ENCODE measurements at places on chromosomes 3 and 15.
A peak's percentile ranks its signal among the peaks of the same experiment; 100 is the strongest.

GRCh38 chr15:83545804-83546511 lies 98.8 kb downstream of the SH3GL3 start:
- DNase-seq: no peak

DNA sequence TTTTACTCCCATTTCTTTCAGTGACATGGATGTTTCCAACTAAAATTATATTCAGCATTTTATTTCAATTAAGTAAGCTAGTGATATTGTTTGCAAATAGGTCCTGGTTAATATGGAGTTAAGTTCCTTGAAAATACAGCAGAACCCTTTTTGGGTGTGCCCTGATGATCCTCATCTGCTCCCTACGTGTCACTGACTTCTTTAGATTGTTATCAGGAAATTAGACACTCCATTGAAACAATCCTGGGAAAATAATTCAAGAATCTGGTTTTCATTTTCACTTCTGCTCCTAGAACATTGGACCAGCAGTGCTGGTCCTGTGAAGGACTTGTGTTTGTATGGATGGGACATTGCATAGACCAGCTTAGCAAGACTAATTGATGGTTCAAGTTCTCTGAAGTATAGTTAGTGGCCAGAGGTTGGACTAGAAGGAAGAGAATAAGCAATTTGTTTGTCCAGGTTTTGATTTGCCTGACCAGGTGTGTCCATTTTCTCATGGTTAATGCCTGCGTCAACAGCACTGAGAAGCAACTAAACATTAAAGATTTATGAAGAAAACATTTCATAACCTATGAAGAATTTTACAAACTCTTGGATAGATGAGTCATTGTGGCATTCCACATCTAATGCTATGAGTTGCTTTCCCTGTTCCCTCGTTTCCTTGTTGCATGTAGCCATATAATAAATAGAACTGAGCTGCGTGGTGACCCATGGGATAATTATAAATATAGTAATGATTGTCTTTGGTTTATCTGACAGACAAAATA lies 95.8 kb downstream of the ZPLD1 start:
- no peak for DNase-seq

DNA sequence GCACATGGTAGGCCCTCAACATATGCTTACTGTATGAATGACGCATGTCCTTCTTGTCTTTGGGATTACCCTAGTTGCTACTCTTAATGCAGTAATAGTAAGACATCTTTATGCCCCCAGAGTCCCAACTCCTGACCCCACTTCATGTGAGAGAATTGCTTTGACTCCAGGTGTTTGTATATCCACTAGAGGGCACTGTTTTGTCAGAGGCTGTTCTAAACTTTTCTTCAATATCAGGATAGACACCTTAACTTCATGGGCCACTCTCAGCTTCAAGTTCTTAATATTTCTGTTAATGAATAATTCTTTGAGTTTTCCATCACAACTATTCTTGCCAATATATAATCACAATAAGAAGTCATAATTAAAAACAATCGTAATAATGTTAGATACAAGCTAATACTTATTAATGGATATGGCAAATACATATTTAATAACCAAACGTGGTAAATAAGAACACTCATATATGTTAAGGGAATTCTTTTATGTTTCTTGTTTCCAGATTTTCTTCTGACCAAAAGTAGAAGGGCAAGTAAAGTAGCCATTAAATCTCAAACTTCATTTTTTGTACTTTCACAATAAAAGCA lies 337.2 kb upstream of the DNAJC19 start:
- no peak for DNase-seq

GRCh38 chr15:40040293-40040635 lies 1.3 kb upstream of the SRP14 start:
- no peak for DNase-seq

DNA sequence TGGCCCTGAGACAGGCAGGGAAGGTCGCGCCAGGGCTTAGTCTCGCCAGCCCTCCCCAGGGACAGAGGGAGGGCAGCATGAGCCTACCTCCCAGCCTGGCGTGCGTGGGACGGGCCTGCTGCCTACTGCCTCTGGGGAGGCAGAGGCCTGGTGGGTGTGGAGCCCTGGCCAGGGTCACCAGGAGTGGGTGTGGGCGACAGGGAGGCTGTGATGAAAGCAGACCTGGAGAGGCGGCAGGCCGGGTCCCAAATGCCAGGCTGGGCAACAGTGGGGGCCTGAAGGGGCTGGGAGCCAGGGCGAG lies 33.1 kb downstream of the PLXNA1 start:
- DNase-seq: no peak

DNA sequence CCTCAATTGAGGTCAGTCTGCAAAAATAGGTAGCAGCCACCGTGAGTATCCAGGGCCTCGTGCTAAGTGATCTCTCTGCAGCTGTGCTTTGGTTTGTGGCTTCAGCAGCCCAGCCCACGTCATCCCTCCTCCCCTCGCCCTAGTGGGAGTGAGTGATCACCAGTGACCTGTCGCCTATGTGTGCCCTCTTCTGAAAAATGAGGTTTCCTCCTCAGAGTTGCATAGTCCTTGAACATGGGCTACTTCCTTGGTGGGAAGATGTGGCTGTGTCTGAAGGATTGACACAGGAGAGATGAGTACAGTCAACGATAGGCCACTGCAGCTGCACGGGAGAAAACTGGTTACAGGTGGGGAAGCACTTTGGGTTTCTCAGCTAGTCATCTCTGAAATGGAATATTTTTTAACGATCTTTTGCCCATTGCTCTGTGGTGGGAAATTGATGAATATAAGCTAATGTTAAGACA lies 144.8 kb upstream of the BHLHE40 start:
- DNase-seq: no peak

DNA sequence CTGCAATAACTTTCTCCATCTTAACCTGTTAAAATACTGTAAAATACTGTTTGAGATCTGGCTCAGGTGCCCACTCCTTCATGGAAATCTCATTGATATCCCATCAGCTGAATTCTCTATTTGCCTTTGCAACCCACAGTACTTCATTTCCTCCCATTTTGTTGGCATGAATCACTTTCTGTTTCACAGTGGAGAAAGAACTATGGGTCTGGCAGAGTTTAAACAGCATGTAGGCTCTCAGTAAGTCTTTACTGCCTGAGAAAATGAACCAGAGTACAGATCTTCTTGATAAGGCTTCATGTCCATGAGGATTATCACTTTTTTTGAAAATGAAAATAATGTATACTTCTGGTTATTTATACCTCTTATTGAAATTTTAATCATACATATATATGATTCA lies 245.9 kb downstream of the NAALADL2 start:
- DNase-seq: no peak

DNA sequence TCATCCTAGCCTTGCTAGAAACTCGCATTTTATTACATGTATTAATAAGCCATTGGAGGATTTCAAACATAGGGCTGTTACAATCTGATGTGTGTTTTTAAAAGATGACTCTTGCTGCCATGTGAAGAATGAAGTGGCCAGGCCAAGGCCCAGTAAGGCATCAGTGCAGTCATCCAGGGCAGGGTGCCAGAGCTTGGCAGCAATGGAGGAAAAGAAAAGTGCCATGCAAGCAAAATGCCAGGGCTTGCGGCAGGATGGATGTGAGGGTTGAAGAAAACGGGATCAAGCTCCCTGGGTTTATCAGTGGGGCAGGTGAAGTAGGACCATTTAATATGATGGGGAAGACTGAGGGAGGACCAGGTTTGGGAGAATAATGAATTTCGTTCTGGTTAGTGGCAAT lies 183.6 kb downstream of the MINAR1 start:
- DNase-seq: no peak

DNA sequence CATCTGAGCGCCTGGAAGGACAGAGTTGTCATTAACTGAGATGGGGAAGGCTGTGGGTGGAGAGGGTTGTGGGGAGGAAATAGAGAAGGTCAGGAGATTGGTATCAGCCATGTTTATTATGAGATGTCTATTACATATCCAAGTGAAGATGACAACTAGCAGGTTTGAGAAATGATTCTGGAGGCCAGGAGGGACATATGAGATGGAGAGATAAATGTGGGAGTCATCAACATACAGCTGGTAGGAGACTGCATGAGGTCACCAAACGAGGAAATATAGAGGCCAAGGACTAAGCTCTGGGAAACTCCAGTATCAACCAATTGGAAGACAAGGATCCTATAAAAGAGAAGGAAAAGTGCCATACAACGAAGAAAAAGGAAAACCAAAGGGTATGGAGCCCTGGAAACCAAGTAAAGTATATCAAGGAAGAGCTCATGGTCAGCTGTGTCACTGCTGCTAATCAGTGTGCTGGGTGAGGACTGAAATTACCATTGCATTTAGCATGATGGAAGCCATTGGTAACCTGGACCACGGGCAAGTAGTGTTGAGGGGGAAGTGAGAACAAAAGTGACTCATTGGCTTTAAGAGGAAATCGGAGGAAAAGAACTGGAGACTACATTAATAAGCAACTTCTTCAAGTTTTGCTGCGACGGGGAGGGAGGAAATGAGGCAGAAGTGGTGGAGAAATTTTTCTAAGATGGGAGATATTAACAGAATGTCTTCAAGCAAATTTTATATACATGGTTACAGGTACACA lies 14.0 kb upstream of the UACA start:
- no peak for DNase-seq

GRCh38 chr3:127546970-127547733 lies 43.4 kb downstream of the TPRA1 start:
- peak; percentile 66 for DNase-seq

DNA sequence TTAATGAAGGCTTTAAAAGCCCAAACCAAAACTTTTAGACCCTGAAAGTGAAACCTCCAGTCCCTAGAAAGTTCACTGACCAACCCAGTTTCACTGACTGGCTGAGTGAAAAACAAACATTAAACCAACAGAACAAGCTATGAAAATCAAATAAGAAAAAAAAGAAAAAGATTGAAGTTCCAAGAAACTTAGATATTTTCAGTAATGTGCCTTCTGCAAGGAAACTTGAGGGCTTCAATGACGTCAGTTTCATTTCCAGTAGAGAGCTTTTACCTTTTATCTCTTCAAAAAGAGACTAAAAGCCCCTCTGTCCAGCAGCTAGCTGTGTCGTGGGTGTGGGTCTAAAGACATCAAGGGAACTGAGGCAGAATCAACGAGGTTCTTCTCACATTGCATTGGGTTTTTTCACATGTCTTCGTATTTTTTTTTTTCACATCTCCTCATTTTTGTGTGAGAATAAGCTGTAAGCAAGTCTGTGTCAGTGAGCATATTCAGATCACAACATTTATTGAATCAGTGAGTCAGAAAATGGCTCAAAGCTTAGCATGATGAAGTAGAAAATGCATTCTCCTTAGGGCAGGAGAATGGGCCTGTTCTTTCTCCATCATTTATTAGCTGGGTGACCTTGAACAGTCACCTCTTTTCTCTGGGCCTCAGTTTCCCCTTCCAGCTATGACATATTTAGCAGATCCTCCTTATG lies 54.8 kb upstream of the BCL6 start:
- DNase-seq: no peak

GRCh38 chr3:172965256-172965655 lies 175.8 kb downstream of the SPATA16 start:
- no peak for DNase-seq

DNA sequence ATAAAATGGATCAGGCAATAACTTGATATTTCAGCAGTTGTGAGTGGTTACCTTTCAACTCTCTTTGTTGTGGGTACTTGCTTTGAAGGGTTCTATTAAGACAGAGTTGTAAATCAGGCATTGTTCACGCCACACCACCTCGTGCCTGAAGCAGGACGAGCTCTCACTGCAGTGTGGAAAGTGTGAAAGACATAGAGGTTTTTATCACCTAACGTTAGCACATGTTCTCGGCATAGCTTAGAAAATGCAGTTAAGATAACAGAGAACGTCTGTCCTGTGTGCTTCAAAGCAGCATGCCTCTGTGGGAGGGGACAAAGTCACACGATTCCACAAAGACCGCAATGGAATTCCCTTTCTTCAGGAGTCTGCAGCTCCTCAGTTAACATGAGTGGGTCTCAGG lies 7.8 kb downstream of the ADAMTS17 start:
- DNase-seq: peak; percentile 42

DNA sequence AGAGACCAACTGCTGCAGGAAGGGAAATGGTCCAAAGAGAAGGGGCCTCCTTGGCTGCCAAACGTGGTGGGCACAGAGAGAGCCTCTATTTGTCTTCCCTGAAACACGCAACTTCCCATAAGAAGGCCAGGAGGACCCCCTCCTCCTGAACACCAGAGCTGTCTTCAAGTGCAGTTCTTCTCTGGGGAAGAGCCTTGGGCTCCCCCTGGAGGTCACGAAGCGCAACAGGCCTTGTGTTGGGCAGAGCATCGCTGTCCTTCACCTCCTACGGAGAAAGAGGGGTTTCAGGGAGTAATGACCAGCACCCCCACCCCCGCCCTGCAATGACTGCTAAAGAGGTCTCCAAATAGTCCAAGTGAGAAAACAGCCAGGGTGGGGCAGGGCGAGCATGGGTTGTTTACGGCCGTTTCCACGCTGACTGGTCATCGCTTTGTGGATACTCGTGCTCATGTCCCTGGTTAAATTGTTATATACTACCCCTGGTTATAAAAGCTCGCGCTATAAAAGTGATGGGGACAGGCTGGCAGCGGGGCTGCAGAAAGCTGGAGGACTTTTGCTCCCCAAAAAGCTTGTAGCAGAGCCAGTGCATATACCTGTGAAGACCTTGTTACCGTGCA lies 397.5 kb upstream of the ATP10A start:
- no peak for DNase-seq

GRCh38 chr3:112627919-112628466 lies 12.9 kb downstream of the CCDC80 start:
- DNase-seq: no peak

- peak; percentile 49 for DNase-seq
These were observed 30.4 kb downstream of the GRIP2 start for GRCh38 chr3:14509796-14510100.

DNA sequence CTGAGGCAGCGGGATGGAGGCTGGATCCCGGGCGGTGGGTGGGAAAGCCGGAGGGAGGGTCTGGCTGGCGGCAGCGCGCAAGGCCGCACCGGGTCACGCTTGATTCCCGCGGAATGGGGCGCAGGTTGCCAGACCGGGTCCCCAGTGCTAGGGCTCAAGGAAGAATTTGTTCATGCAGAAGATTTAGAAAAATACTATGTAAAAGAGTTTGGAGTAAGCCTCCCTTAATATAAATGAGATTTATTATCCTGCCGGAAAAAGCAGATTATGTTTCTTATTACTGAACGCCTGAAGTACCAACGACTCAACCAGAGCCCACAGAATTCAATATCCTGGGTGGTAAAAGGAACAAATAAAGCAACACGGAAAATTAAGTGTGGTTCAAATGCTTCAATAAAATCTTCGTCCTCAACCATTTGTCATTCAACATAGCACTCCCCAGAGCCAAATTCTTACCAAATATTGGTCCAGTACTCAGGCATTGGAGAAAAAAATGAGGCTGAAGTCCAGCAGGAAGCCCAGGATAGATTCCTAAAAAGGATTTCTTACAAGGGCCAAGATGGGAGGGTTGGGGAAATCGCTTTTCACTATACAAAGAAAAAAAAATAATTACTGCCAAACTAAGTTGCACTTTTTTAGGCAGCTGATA lies 1.2 kb upstream of the ZBTB20 start:
- DNase-seq: no peak

- DNase-seq: no peak
These were observed 29.0 kb upstream of the FURIN start for GRCh38 chr15:90839187-90840071.

Measured in left forelimb (tissue), 1 donor.